Activated gamma-delta T cell treated with anti-CD3 and anti-CD28 coated beads, Interleukin-2, amount 50 U/mL, for 16 hours (primary cell): ENCODE measurements at places on chromosomes 2 and 18.

- no peak for DNase-seq
These were observed 506.6 kb downstream of the ERBB4 start for GRCh38 chr2:212032032-212032431.

DNA sequence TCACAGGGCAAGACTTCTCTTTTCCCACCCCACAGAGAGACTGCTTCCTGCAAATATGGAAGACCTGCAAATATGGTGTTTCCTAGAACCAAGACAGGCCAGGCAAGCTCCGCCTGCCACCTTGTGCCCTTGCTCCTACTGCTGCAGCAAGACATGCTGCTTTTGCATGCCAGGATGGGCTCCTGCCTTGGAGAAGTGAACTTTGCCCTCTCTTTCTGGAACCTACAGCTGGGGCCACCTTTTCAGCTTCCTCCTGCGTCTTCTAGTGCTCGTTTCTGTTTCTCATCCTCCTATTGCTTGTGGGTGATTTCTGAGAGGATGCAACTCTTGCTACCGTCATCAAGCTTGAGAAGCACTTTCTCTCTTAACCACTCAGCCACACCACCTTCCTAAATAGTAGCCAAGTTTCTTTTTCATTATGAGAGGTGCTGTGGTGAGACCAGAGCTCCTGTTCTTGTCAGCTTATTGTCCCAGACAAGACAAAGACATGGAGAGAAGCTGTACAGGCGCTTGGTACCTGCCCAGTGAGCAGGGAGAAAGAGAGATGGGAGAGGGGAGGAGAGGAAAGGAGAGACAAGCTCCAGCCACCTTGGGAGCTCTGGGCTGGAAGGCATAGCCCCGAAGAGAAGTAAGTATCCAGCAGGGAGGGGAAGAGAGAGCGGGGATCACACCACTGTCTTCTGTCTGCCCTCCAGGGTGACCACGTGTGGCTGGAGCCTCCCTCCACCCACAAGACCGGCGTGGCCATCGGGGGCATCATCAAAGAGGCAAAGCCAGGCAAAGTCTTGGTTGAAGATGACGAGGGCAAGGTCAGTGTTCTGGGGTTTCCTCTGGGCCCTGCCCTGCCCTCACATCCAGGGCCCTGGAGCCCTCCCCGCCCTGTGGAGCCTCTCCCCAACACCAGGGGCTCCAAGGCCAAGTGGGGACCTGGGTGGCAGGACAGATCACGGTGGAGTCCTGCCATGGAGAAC, 28.3 kb downstream of the MYO7B start:
- no peak for DNase-seq

- DNase-seq, result no peak
These were observed 16.4 kb upstream of the KIAA2012 start for GRCh38 chr2:202056611-202057010.

DNA sequence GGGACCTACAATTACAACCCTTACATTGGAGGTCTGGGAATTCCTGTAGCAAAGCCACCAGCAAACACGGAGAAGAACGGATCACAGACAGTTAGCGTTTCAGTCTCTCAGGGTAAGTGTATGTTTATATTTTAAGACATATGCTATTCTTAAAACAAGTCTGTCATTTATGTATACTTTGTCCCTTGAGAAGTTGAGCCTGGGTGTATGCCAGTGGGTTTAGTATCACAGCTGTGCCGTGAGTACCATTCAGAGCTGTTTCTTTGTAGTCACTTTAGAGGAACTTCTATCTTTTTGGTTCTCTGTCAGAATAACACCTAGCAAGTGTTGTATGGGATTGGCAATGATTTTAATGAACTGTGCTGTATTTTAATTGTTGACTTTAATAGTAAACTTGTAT, 125.6 kb downstream of the BIRC6 start:
- no peak for DNase-seq

GRCh38 chr2:72118386-72118785, 29.3 kb downstream of the CYP26B1 start:
- no peak for DNase-seq

DNA sequence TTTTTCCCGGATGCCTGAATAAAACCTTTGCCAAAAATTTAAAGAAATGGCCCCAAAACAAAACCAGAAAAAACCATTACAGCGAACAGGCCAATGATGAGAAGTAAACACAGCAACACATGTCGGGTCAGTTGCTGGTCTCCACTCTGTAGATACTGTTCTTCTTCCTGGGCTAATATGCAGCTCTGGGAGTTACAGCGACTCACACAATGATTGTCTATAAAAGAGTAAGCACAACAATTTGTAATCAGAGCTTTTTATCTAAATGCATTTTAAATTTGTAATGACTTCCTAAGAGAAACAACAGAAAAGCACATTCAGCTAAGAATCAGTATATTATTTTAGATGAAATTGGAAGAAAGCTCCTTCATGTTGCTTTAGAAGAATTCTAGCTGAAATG, 40.3 kb downstream of the GPR155 start:
- DNase-seq, result no peak

GRCh38 chr2:49286726-49287125, 132.4 kb upstream of the FSHR start:
- no peak for DNase-seq
